ENCODE measurements at places on chromosomes 1 and 21.

- no peak for DNase-seq
Measured at GRCh38 chr1:151993734-151994496, at the start of gene S100A10. Gene S100A10, minus strand, starts transcription at chr1:151993859. Its CDS starts 7,629 bp downstream, at chr1:151986230.

GRCh38 chr1:220507085-220507484, 20.9 kb upstream of the MARK1 start:
- DNase-seq, result no peak

DNA sequence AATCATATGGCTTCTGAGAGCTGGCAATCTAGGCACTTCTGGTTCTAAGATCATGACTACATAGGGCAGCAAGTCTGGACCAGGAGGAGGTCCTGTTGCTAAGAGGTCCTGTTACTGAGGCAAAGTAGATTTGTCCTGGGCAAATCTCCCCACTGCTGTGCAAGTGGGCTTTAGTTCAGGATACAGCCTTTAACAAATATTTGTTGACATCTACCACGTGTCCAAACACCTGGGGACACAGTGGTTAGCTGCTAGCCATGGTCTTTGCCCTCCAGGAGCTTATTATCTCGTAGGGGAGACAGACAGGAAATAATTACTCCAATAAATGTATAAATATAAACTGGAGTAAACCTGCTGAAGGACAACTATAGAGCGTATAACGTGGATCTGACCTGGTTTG, 3.2 kb downstream of the CGN start:
- DNase-seq, result no peak

DNA sequence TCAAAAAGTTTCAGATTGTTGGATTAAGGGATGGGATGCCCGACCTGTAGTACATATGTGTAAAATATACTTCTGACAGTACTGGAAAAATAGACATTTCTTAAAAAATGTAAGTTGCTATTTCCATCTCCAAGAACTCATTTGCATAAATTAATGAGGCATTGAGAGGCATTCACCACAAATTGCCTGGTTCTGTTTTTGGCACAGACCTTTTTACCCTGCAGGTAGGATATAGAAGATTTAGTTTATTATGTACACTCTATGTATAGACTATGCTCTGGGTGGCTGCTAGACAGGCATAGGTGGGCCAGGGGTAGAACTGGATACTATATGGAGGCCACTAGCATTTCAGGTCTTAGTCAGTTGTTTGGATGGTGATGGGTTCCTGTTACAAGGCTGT, 8.0 kb downstream of the CCDC17 start:
- DNase-seq, result no peak

Data from GM12864 (cell line).